ENCODE measurements at places on chromosomes 6 and 20.

DNA sequence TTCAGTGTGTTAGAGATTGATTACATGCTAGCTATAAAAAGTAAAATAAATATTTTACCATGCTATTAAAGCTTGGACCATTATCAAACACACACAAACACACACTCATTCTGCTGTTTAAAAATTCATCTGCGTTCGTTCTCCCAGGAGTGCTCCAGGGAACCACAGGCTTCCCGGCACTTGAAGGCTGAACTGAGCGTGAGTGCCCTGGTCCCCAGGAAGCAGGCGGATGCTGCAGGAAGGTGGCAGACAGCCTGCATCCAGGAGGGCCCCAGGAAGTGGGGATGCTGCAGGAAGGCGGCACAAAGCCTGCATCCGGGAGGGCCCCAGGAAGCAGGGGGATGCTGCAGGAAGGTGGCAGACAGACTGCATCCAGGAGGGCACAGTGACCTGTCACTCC is 147.2 kb upstream of the SNX9 start:
- DNase-seq: no peak

DNA sequence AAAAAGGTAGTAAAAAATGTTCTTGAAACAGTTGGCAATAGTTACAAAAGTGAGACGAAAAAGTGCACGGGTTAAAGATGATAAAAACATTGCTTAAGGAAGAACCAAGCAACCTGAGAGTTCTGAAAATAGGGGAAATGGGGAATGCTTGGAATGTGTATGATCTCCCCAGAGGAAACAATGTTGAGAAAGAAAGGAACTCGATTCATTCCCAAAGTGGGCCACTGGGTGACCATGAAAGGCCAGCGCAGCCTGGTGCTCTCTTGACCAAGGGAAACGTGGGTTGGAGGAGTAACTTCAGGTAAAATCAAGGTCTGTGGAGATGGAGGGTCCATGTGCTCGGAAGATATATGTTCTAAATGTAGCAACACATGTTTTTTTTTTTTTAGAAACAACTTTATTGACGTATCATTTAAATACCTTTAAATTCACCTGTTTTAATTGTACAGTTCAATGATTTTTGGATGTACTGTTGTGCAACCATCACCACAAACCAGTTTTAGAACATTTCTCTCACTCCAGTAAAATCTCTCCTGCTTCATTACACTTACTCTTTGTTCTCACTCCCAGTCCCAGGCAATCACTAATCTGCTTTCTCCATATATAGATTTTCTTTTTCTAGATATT is 34.5 kb upstream of the CEP85L start:
- no peak for DNase-seq

DNA sequence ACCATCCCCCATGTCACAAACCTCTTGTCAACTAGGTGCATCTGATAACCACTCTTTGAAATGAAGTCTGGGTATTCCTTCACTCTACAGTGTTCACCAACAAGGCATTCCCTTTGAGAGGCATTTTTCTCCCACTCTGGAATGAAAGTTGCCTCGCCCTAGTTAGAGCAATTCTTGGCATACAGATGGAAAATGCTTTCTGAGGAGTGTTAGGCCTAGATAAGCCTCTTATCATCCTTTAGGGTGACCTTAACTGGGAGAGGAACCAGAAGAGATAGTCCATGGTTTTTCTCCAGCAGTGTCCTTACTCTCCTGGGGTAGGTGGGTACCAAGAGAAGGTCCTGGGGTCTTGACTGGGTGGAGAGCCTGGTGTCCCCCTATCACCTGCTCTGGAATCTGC is 14.8 kb downstream of the CLIC5 start:
- no peak for DNase-seq

DNA sequence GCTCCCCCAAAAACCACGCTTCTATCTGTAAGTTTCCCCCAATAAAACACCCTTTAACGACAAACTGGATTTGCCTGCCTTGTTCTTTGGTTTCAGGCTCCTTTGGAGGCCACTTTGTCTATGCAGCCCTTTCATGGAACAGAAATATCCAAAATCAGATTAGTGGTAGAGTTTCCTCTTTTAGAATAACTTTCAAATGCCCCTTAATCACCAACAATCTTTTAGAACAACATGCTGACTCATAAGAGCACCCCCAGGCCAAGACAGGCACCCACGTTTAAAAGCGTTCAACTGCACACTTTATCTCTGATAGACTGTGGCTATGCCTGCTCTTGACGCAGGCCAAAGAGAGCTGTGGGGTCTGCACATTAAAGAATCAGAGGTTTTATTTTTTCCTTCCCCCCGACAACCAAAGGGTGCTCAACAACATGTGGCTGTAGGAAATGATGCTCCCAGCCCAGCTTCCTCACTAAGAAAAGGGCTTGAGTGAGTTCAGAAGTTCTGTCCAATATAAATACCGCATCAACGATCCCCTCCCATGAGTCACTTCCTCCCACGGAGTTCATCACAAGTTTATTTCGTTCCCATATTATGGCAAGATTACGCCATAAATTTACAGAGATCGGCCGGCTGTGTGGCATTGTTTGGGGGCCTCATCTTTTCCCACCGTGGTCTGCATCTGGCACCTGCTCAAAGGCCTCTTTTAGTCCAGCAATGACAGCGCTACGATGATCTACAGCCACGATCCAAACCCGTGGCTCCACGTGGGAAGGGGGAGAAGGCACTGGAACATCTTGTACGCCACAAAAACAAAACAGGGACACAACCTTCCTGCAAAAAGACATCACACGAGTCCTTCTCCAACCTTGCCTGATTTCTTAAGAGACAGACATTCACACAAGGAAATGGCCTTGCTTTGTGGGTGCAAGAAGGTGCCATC is 88.8 kb upstream of the NFATC2 start:
- no peak for DNase-seq

- DNase-seq: no peak
Observed at GRCh38 chr6:158962371-158962770, 37.6 kb downstream of the RSPH3 start.

DNA sequence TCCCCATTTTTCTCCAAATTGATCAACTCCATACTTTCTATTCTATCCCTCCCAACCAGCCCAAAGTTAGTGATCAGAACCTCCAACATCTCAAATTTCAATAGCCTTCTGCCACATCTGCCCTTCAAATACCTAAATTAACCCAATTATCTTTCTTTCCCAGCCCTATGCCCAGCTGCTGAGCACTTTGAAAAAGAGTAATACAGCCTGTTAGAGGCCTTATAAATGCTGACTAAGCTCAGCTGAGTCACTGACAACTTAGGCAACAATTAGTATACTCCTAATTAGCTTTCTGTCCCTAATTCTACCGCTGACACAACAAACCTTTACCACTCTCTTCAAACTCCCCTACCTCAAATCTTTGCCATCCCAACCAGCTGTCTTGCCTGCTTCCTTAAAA is 23.5 kb downstream of the RUNX2 start:
- no peak for DNase-seq

- DNase-seq: no peak
Observed at GRCh38 chr20:48153523-48153922, 368.2 kb upstream of the SULF2 start.

GRCh38 chr6:27091661-27092315 is 155.7 kb upstream of the PRSS16 start:
- no peak for DNase-seq

DNA sequence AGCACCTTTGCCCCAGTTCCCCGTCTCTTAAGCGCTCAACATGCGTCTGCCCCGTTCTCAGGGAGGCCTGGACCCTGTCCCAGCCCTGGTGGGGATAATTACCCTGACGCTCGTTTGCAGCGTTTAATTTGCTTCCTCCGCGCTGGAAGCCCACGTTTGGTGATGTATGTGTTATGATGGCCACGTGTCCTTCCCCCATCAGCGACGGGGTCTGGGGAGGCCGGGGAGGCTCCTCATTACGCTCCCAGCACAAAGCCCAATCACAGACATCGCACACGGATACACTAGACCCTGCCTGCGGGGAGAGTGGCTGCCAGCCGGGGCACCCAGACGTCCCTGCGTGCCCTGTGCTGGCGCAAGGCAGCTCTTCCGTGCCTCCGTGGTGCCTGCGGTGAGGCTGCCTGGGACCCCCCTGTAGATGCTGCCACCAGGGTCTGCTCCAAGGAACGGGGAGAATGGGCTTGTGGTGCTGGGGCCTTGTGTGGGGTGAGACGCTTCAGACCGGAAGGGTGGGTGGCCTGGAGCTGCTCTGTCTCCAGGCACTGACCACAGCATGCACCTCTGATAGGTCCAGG is 10.2 kb upstream of the CHRNA4 start:
- no peak for DNase-seq

DNA sequence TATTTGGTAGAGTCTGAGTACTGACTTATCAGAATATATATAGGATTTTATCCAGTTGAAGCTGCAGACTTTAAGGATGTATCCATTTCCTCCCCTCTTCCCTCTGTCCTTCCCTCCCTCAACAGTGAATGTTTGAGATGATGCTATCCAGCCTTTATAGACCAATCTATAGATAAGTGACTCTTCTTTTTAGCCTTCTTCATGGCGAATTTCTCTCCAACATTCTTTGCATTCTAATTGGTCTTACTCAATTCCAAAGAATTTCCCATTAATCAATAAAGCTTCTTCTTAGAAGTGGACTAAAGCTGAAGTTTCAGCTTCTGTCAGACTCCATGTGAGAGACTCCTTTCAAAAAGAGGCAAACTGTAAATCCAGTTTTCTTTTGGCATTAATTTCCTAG is 99.3 kb downstream of the AIG1 start:
- no peak for DNase-seq

DNA sequence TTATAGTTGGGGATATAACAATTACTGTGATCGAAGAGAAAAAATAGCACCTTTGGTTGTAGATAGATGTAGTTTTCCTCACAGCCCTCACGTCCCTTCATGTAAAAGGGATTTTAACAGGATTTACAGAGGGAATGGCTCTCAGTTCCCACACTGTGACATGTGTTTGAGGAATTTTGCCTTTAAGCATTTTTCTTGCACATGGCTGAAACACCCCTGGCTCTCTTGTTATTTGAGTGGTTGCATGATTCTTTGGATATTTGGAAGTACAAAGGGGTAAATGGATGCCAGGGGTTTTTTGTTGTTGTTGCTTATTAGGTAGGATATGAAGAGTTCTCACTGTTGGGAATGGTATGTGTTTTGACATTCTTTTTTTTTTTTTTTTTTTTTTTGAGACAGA is 48.2 kb downstream of the JAG1 start:
- DNase-seq: no peak

GRCh38 chr20:17968366-17969277 is at the start of the genes MGME1 and SNX5:
MGME1 (plus strand) TSS chr20:17969018; CDS start chr20:17969860, 842 bp downstream.
SNX5 (minus strand) TSS chr20:17968794; CDS start chr20:17968425, 369 bp downstream.
- peak; percentile 98 for DNase-seq

DNA sequence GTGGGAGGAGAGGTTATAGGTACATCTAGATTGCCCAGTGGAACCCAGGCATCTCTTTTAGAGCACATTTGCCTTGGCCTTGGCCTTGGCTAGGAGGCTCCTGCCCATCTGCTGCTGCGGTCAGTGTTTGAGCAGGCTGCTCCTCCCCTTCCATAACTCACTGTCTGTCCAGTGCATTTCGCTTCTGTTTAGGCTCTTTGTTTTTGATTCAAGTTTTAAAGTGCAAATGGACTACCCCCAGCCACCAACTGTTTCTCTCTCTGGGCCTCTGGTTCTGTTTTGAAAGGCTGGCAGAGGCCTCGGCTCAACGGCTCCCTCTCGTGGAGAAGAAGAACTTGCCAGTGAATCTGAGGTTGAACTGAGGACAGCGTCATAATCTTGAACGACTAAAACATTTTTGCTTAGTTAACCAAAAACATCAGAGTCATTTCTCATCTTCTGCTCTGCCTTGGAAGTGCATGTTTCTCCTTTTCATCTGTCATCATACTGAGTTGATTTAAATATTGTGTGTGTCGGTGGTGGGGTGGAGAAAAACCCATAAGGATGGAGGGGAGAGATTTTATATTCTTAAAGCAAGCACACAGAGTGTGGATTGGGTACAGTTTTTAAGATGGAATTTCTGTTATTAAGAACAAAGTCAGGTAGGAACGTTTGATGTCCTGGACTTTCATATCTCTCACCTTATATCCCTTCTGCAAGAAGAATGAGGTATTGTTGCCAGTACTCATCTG is 171.4 kb downstream of the DTNBP1 start:
- peak; percentile 64 for DNase-seq

- DNase-seq: no peak
Observed at GRCh38 chr6:153949616-153950015, 89.4 kb upstream of the OPRM1 start.

DNA sequence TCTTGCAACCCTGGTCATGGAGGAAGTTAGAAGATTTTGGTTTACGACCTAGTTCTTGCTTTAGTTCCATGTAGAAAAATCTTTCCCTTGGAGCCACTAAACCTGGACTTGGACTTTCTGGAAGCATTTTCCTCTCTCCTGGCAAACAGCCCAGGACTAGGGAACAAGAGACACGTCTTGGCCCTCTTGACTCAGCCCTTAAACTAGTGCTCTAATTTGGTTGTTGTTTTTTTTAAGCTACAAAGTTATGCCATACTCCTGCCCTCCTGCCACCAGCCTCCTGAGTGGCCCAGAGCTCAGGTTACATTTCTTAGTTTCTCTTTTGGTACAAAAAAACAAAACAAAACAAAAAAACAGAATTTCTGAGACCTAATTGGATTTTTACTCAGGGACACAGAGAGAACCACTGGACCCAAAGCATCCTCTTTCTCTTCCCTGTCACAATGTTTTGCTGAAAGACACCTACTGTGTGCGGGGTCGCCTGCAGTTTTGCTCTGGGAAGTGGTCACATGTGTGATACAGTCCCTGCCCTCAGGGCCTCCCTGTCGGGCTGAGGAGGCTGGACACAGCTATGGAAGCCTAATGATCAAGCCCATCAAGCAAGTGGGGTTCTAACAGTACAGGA is 32.3 kb upstream of the SCUBE3 start:
- DNase-seq: no peak

DNA sequence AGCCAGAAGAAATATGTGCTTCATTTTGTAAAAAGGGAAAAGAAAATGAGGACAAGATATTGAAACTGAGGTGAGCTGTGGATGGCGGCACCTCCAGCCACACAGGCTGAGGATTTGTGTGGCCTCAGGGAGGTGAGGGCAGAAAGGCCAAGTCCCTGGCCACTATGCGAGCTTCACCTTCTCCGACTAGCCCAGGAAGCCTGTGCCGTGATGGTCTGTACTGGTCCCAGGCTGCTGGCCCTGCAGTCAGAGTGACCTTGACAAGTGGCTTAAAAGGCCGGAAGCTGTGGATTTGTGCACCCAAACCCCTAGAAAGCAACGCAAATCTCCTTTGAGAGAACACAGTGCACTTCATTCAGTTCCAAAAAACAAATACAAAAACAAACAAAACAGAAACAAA is 48.1 kb downstream of the WDR27 start:
- no peak for DNase-seq

DNA sequence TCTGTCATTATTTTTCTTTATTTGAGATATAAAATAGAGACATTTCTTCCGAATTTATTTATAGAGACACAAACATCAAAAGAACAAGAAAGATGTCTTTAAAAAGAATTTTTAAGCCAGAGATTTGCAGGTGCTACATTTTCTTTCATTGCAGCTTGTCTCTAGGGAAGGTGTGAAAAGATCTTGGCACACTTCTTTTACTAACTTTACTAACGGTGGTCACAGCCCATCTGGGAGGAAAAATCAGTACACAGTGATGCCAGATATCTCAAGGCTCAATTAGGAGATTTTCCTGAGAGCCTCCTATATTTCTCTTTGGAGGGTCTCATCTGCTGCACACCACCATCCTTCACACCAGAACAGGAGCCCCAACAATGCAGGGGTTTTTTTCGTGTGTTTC is 29.5 kb downstream of the ABRACL start:
- DNase-seq: no peak
